ENCODE measurements at places on chromosomes 13 and 19. TPM values are rescaled to one million over a fixed set of nuclear protein-coding genes. Genes with fewer than 3 reads are reported as not detected.

DNA sequence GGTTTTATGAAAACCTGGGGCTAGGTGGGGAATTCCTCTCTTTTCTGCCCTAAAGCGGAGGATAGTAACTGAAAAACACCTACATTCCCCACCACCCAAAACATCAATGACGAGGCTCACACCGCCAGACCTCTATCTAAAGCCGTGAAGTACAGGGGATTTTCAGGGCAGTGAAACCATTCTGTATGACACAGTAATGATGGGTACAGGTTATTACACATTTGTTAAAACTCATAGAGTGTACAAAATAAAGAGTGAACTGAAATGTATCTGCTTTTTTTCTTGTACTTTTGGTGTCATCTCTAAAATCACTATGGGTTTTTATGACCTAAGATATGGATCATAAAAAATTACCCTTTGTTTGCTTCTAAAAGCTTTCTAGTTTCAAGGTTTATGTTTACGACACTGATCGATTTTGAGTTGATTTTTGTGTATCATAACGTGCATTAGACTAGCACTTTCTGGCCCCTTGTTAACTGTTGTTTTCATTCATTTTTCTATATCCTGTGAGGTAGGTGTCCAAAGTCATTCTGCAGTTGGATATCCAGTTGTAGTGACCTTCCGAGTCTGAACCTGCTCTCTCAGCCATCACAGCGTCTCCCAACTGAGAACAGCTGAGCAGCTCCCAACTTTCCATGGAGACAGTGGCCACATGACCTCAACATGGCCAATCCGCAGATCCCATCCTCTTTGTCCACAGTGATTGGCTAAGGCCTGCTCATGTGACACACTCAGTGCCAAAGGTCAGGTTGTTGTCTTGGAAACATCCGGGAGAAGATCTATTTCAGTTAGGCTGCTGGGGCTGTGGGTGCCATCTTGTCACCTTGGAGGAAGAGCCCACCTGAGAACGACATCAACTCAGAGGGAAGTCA is 10.3 kb downstream of the MBD3L2B start:
- DNase-seq, result no peak

DNA sequence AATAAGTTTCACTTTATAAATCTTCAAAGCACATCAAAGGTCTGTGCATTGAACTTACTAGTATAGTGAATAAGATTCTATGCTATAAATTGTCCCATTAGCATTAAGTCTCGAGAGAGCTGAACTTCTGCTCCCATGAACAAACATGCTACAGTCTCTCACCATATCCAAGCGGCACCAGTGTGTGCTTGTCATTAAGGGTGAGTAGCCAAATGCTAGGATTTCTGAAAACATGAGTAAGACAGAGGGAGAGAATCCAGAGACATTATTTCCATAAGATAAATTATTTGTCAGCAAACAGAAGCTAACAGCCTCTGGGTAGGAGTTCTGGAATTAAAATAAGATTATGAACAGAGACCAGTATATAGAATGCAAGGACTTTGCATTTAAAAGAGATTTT is 2882.5 kb downstream of the PCDH9 start:
- DNase-seq, result no peak

DNA sequence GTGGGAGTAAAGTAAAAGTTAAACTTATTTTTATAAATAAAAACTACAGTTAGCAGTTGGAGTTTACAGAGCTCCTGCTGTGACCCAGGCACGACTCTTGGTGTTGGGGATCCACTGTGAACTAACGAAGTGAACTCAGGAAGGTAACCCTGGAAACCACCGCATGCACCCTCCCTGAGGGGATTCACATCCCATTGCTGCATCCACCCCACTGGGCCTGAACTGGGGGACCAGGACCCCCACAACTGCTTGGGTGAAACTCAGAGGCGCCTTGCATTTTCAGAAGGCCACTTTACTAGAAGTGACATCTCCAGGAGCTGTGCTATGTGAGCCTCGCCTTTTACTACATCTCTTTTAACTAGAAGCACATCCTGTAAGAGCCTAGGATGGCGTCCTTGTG is 166.4 kb downstream of the TEX29 start:
- no peak for DNase-seq

- no peak for DNase-seq
These were observed 4.5 kb upstream of the SHISA7 start for GRCh38 chr19:55447421-55448174.

DNA sequence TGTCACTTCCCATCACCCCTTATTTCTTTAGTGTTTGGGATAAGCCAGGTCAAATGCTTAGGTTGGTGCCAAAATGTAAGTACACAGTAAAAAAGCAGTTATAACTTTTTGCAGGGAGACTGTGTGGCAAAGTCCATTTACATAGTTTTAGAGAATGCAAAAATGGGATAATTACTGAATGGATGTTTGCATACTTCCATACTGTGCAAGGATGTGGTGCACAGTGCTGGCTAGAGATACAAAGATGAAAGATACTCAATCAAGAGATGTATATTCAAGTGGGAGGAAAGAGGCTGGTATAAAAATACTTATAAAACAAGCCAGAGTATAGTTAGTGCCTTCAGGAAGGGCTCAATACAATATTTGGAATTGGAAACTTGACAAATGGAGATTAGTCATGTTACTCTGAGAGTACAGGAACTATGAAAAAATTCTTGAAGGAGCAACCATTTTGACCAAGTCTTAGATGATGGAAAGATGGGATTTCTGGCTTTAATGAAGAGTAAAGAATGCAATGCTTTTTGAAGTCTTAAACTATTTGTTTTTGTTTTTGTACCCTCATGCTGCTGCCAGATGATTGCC is 8.0 kb downstream of the PDS5B start:
- no peak for DNase-seq

The MRI1 gene
- 23.4 TPM for polyA plus RNA-seq

The CDADC1 gene
- polyA plus RNA-seq, result 8.9 TPM

GRCh38 chr13:79749566-79749965 is 268.6 kb downstream of the NDFIP2 start:
- DNase-seq, result no peak

DNA sequence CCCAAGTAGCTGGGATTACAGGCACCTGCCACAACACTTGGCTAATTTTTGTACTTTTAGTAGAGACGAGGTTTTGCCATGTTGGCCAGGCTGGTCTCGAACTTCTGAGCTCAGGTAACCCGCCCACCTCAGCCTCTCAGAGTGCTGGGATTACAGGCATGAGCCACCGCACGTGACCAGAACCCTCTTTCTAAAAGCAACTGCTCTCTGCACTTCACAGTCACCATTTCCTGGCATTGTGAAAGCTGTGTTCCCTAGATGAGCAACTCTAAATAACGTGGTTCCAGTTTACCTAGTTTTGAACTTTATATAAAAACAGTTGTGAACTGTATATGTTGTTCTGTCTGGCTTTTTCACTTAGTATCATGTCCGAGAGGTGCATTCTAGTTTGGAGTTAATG is 152.9 kb downstream of the SIPA1L3 start:
- DNase-seq, result no peak

DNA sequence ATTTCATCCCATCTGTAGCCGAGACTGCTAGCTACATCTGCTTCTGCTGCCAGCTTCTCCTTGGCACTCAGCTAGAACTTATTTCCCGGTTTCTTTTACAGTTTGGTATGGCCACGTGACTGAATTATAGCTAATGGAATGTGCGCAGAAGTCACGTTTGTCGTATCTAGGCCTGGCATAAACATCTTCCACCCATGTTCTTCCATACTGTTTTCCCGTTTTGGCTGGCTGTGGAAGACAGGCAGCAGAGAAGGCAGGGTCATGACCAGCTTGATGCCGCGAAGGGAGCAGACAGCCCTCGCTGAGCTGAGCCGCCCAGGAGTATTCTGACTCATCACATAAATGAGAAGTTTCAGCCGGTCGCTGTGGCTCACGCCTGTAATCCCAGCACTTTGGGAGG is 186.7 kb downstream of the RFC3 start:
- no peak for DNase-seq

Measured in forelimb muscle (tissue), 1 donor.